Activated T-cell treated with anti-CD3 and anti-CD28 coated beads, Interleukin-2, amount 50 U/mL, for 72 hours (primary cell): ENCODE measurements at places on chromosomes 1 and 21.

DNA sequence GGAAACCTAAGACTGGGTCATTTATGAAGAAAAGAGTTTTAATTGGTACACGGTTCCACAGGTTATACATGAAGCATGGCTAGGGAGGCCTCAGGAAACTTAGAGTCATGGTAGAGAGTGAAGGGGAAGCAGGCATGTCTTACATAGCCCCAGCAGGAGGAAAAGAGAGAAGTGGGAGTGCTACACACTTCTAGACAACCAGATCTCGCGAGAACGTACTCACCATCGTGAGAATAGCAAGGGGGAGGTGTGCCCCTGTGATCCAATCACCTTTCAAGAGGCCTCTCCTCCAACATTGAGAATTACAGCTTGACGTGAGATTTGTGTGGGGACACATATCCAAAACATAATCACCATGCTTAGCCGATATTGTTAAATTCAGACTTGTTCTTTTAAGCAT lies 62.8 kb downstream of the DYRK1A start:
- DNase-seq = no peak

DNA sequence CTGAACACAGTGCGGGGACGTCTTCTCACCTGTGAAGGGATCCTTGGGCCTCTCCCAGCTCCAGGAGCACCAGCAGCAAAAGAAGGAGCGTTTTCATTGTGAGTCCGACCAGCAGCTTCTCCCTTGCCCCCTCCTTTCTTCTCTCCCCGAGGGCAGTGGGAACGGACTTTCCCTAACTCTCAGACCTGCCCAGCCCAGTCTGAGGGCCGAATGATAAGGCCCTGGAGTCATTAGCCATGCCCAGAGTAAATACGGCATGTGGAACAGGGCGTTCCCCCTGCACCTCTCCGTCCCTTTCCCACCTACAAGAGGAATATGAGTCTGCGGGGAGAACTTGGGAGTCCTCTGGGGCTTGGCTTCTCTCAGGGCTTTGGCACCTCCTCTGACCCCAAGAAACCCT lies at the start of gene CTSE:
Gene CTSE, minus strand, starts transcription at position 201 of the 400 bp plus-strand sequence. Its CDS starts 104 bp downstream, at position 97.
- DNase-seq = no peak

GRCh38 chr1:52602856-52603600 lies 857 bp downstream of the GPX7 start:
- peak; percentile 29 for DNase-seq

DNA sequence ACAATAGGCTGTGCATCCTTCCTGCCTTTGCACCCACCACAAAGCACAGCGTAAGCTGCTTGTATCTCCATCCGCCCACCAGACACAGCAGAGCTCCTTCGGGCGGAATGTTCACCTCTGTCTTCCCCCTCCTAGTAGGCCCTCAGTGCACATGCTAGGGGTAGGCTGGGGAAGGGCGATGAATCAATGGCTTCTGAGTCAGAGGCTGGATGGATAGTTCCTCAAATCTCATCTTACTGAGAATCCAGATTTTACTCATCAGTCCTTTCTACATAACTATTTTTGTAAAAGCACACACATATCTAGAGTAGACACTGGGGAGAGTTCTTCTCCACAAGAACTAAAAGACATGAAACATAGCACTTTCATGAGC lies 73.8 kb downstream of the BCAR3 start:
- DNase-seq = peak; percentile 84

DNA sequence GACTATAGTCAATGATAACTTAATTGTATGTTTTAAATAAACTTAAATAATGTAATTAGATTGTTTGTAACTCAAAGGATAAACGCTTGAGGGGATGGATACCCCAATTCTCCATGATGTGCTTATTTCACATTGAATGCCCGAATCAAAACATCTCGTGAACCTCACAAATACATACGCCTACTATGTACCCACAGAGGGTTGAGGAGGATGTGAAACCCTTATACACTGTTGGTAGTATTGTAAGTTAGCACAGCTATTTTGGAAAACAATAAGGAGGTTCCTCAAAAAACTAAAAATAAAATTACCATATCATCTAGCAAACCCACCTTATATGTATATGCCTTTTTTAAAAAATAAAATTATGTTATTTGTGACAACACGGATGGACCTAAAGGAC lies 198.6 kb downstream of the MRPL39 start:
- DNase-seq = no peak

GRCh38 chr1:95451054-95451453 lies 217.0 kb downstream of the RWDD3 start:
- DNase-seq = no peak

DNA sequence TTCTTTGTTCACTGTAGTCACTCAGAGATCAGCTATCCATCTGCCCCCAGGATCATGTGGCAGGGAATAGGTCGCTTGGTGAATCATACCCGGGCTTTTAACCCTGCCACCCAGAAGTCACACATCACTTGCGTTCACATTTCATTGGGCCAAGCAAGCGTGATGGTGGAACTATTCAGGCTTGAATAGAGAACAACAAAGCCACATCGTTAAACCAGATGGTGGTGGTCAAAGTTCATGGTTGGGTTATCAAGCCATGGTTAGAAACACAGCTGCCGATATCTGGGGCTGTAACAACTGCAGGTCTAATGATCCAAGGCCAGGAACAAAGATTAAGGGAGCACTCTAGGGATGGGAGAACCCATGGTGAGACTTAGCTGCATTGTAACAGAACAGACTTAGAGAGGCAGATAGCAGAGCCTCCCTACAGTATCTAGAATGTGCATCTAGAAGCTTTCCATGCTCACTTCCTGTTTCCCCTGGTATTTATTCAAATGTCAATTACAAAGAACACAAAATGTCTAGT lies 40.0 kb upstream of the PTPRC start:
- no peak for DNase-seq
